ENCODE measurements at places on chromosomes 4 and X. TPM values are rescaled to one million over a fixed set of nuclear protein-coding genes. Genes with fewer than 3 reads are reported as not detected.

- DNase-seq, result no peak
These were observed 723.6 kb downstream of the TRAM1L1 start for GRCh38 chr4:116361790-116362189.

GRCh38 chrX:129932821-129933321, 26.9 kb downstream of the UTP14A start:
- DNase-seq, result no peak

Gene KDR
- polyA plus RNA-seq, result 36.5 TPM

Gene MAGEC3
- polyA plus RNA-seq, result 0.53 TPM

Gene TRIM75
- 0.10 TPM for polyA plus RNA-seq

DNA sequence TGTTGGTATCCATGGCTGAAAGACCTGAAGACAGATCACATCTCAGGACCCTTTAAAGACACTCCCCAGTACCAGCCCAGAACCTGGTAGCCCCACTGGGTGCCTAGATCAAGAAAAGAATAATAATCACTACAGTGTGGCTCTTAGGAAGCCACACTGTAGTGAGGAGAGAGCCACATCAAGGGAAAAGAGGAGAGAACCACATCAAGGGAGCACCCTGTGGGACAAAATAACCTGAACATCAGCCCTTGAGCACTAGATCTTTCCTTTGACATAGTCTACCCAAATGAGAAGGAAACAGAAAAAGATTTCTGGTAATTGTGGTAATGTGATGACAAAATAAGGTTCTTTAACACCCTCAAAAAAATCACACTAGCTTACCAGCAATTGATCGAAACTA, 15.3 kb downstream of the RTL3 start:
- no peak for DNase-seq

- DNase-seq, result no peak
These were observed 909 bp upstream of the SLAIN2 start for GRCh38 chr4:48340276-48340964.

Gene CCDC158
- 0.75 TPM for polyA plus RNA-seq

- DNase-seq, result no peak
These were observed 63.6 kb downstream of the SPINK2 start for GRCh38 chr4:56757821-56758411.

GRCh38 chrX:133897593-133898163, 87.7 kb downstream of the GPC3 start:
- no peak for DNase-seq

Gene SSX3
- polyA plus RNA-seq, result not detected

GRCh38 chr4:89379511-89380044, 72.0 kb upstream of the GPRIN3 start:
- DNase-seq, result no peak

Gene MORF4L2
- 249 TPM for polyA plus RNA-seq

GRCh38 chrX:153600032-153600373, 1.1 kb upstream of the CCNQ start:
- no peak for DNase-seq

Gene ASB12
- polyA plus RNA-seq, result 33.8 TPM

DNA sequence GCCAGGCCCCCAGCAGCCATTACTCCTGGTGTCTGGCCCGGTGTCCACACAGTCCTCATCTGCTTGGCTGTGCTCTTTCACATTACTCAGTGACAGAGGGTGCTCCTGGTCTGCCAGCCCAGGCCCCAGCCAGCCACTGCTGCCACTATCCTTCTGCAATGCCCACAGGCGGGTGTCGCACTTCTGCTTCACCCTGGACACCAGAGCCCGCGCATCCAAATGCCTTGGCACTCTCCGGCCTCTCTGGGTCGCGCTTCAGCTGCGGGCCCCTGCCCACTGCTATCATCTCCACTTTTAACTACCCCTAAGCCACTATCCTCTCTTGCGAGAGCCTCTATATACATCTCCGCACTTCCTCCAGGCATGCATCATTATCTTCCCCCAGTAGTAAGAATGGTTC, 76.4 kb upstream of the UCP1 start:
- no peak for DNase-seq

- no peak for DNase-seq
These were observed 69.9 kb downstream of the COX7B2 start for GRCh38 chr4:46839128-46839527.

Gene PPP1R2C
- not detected for polyA plus RNA-seq

GRCh38 chrX:110442635-110443034, 84.0 kb downstream of the RTL9 start:
- no peak for DNase-seq

DNA sequence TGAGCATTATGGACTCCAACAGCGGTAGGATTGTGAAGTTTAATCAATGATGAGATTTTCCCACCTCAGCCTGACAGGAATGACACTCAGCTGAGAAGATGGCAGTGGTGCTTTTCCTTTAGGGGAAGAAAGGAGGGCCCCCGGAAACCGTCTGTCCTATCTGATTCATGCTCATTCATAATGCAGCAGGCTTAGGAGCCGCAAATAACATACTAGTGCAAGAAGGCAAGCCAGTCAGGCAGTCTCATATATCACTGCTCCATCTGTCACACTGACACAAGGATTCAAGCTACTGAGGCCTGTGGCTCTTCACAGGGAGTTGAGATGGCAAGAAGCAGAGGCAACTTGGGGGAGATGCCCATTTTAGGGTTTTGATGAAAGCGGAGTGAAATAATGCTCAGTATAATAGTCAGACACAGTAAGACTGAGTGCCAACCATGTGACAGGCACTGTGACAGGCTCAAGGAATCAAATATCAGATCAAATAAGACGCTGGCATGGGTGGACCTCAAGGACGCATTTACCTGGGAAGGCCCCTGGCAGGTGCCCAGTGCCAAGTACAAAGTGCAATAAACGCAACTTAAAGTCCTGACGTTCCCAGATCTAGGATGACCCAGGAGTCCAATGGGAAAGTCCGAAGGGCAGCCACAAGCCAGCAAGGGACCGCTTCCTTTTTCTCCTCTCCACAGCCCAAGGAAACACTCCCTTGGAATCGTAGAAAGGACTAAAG, 63.4 kb downstream of the FHDC1 start:
- no peak for DNase-seq

GRCh38 chrX:2628751-2629315, 62.3 kb upstream of the CD99 start:
- DNase-seq, result no peak

Gene CITED1
- 14.7 TPM for polyA plus RNA-seq
